ENCODE measurements at places on chromosomes 2 and 18. TPM values are rescaled to one million over a fixed set of nuclear protein-coding genes. Genes with fewer than 3 reads are reported as not detected.

DNA sequence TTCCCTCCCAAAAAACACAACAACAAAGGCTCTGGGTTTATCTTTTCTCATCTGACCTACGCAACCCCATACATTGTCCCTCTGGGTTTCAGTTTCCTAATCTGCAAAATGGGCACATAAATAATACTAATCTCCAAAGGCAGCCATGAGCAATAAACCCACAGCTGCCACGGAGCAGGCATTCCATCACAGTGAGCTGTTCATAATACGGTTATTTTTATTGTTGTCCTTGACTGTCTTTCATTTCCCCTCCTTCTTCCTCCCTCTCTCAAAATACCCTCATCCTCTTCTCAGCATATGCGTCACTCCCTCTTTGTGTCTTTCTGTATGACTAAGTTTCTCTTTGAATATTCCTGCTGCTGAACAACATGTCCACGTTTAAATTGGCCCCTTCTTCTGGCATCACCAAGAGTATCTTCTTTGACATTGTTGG lies 129.8 kb upstream of the CAB39 start:
- no peak overlapping the region for H3K4me3 ChIP-seq
- no peak for ATAC-seq
- peaks cover 8% of the 10 kb centered on the region for H3K27me3 ChIP-seq
- no peak overlapping the region for H3K27ac ChIP-seq

DNA sequence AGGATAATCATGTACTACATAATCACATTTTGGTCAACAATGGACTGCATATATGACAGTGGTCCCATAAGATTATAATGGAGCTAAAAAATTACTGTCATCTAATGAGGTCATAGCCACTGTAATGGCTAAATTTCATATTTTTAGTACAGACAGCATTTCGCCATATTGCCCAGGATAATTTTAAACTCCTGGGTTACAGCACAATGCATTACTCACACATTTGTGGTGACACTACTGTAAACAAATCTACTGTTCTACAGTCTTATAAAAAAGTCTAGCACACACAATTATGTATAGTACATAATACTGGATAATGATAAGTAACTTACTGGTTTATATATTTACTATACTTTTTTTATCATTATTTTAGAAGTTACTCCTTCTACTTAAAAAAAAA lies 12.8 kb downstream of the EIF2AK2 start:
- peaks cover 100% of the 10 kb centered on the region for H3K36me3 ChIP-seq
- no peak overlapping the region for H3K27ac ChIP-seq
- ATAC-seq: no peak
- no peak overlapping the region for H3K4me3 ChIP-seq
- H3K4me1 ChIP-seq: no peaks in the 10 kb centered on the region

GRCh38 chr18:31684279-31685096 lies at the start of gene B4GALT6:
Gene B4GALT6 (minus strand): TSS chr18:31684581. CDS start chr18:31684426, 155 bp downstream.
- peak within 1 kb of the TSS; percentile 84 for H3K27ac ChIP-seq
- no peaks in the 10 kb centered on the region for H3K36me3 ChIP-seq
- peak within 1 kb of the TSS; percentile 61 for H3K4me3 ChIP-seq
- H3K4me1 ChIP-seq: peaks cover 3% of the 10 kb centered on the region
- peak; percentile 2 for ATAC-seq
- H3K27me3 ChIP-seq: no peaks in the 10 kb centered on the region

GRCh38 chr2:50791271-50791670 lies 240.7 kb downstream of the NRXN1 start:
- no peak overlapping the region for H3K4me3 ChIP-seq
- no peaks in the 10 kb centered on the region for H3K4me1 ChIP-seq
- H3K27ac ChIP-seq: no peak overlapping the region
- no peaks in the 10 kb centered on the region for H3K27me3 ChIP-seq
- no peak for ATAC-seq
- H3K36me3 ChIP-seq: no peaks in the 10 kb centered on the region

GRCh38 chr18:45993438-45993837 lies 26.3 kb upstream of the EPG5 start:
- H3K27ac ChIP-seq: no peak overlapping the region
- H3K4me1 ChIP-seq: no peaks in the 10 kb centered on the region
- peaks cover 43% of the 10 kb centered on the region for H3K36me3 ChIP-seq
- no peak overlapping the region for H3K4me3 ChIP-seq

DNA sequence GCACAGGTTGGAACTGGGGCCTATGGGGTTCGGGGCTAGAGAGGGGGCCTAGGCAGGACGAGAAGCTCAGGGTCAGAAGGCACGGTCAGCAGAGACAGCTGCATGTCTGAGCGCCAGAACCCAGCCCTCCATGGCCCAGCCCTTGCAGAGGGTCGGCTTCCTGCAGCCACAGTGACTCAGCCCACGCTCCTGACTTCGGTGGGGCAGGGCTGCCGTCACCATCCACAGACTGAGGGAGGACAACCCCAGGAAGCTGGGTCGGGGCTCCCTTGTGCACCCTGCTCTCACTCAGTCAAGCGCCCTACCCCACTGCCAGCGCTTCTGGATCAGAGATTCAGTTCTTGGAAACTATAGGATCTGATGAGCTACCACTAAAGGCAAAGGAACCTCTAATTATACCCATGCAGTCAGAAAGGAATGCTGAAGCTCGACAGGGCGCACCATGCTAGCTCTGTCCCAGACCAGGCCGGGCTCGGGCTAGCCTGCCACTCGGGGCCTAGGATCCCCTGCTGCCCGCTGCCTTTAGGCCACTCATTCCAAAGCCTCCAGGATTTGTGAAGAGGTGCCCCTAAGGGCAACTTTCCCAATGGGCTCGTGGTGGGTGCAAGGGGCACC lies 3.0 kb downstream of the ACTR1B start:
- H3K4me1 ChIP-seq: peaks cover 40% of the 10 kb centered on the region
- H3K36me3 ChIP-seq: peaks cover 49% of the 10 kb centered on the region
- no peak overlapping the region for H3K4me3 ChIP-seq
- no peak overlapping the region for H3K27ac ChIP-seq
- no peak for ATAC-seq

The EFR3B gene
- total RNA-seq: 1.7 TPM

DNA sequence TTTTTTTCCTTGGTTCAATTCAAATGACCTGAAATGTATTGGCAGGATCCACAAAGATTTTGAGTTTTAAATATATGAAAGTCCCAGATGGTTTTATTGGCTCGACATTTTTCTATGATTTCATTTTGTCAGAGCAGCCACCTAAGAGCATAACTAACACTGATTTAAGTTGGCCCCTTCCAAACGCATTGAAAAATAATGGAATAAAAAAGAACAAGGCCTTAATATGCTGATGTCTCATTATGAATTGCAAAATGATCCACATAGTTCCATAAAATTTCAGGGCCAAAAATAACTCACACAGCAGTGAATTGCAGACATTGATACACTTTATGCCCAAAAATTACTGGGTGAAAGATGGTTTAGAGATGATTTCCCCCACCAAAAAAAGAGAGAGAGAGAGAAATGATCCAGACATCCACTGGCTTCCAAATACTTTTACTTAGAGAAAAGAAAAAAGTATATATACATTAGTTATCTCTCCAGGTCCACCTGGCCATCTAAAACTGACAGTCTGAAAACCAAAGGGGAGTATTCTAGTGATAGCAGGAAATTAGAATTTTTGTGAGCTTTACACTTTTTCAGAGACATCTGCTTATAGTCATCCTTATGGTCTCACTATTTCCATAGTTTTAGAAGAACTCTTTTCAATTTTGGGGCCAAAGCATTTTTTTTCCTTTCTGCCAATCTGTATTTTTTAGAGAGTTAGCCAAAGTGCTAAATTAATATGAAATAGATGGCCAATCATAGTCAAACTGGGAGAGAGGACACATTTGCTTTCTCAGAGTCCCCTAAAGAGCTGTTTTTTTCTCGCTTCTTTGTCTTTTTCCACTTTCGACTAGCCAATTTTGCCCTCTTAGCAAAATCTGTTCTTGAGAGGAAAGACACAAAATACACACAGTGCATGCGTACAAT lies 213.5 kb upstream of the RND3 start:
- H3K36me3 ChIP-seq: no peaks in the 10 kb centered on the region
- H3K27ac ChIP-seq: no peak overlapping the region
- no peak overlapping the region for H3K4me3 ChIP-seq
- ATAC-seq: no peak
- peaks cover 14% of the 10 kb centered on the region for H3K4me1 ChIP-seq

The NDC80 gene
- 0.54 TPM for total RNA-seq

DNA sequence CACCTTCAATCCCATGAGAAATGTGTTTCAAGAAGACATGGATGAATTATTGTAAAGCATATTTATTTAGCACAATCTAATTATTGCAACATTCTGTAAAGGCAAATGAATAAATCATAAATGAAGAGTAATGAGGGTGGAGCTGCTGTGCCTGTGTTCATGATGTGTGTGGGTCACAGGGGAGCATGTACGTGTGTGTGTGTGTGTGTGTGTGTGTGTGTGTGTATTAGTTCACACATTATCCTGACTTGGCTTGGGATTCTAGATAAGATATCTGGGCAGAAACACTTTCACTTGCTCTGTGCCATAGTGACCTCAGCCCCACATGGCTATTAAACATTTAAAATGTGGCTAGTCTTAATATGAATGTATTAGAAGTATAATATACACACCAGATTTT lies 361.8 kb downstream of the ALK start:
- no peaks in the 10 kb centered on the region for H3K4me1 ChIP-seq
- no peaks in the 10 kb centered on the region for H3K27me3 ChIP-seq
- no peak for ATAC-seq
- no peak overlapping the region for H3K4me3 ChIP-seq
- no peaks in the 10 kb centered on the region for H3K36me3 ChIP-seq

DNA sequence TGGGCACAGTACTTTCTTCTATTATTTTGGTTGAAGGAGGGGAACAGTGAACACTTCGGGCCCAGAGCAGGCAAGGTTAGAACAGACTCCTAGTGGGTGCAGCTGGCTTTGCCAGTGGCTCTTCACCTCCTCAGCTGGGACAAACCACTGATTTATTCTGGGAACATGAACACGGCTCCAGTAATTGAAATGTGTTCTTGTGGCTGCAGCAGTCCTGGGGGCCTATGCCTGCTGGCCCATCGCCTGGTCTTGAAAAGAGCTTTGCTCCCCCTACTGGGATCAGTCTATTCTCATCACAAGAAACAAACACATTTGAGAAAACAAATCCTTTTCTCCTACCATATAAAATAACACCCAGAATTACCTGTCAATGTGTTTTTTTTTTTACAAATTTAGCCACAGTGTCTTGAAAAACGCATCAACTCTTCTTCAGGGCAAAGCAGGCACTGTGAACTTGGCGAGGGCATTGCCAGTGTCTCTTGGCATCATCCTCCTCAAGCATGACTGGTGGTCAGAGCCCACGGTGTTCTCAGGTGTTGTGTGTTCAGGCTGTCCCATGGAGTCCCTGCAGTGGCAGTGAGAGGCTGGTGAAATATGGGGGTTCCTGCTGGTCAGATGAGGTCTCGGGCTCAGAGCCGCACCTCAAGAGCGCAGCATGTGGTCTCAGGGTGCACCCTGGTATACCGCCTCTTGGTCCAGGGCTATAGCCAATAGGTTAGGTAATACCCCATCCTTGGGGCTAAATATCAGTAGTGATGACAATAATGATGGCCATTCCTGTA lies 51.3 kb downstream of the RNF144A start:
- H3K4me3 ChIP-seq: no peak overlapping the region
- no peaks in the 10 kb centered on the region for H3K36me3 ChIP-seq
- no peak for ATAC-seq

The SPHKAP gene
- 0.47 TPM for total RNA-seq

DNA sequence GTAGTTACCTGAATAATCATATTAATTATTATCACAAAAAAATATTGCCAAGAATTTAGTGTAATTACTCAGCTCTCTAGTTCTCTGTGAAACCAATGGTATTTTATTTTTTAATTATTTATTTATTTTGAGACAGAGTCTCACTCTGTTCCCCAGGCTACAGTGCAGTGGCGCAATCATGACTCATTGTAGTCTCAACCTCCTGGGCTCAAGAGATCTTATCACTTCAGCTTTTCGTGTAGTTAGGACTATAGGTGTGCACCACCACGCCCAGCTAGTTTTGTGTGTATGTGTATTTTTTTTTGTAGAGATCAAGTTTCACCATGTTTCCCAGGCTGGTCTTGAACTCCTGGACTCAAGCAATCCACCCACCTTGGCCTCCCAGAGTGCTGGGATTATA lies 440.4 kb upstream of the CDH20 start:
- no peak overlapping the region for H3K4me3 ChIP-seq
- ATAC-seq: peak; percentile 51
- no peaks in the 10 kb centered on the region for H3K4me1 ChIP-seq
- H3K27me3 ChIP-seq: no peaks in the 10 kb centered on the region

DNA sequence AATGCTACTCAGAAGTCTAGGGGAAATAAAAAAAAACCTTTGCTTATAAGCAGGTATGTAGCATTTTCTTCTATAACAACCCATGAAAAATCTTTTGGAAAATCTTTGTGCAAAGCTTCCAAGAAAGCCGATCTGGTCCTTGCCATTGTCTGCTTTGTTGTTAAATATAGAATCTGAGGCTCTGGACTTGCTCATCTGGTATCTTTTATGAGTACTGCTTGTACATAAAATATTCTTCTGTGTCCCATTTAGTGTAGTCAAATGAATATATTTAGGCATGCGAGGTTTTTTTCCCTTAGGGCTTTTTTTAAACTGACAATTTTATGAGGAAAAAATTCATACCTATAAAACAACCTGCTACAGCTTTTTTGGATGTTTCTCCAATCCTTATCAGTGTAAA lies 45.0 kb upstream of the RMND5A start:
- H3K4me3 ChIP-seq: no peak overlapping the region
- H3K4me1 ChIP-seq: no peaks in the 10 kb centered on the region
- H3K27ac ChIP-seq: no peak overlapping the region
- no peaks in the 10 kb centered on the region for H3K27me3 ChIP-seq
- no peaks in the 10 kb centered on the region for H3K36me3 ChIP-seq
- ATAC-seq: no peak

DNA sequence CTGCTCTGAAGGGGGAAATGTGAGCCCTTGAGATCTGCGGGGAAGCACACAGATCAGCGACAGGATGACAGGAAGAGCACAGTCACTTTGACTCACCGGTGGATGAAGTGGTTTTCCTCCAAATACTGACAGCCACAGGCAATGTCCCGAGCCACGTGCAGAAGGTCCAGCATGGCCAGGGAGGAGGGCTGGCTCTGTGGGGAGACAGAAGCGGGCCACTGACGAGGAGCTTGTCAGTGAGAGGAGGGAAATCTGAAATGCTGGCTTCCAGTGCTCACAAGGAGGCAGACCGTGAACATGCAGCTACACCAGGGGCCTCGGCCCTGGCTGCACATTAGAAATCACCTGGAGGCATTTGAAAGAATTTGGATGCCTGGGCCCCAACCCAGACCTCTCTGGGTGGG lies 98.7 kb downstream of the CLIP4 start:
- H3K27ac ChIP-seq: no peak overlapping the region
- no peaks in the 10 kb centered on the region for H3K36me3 ChIP-seq
- no peak for ATAC-seq
- no peaks in the 10 kb centered on the region for H3K4me1 ChIP-seq

DNA sequence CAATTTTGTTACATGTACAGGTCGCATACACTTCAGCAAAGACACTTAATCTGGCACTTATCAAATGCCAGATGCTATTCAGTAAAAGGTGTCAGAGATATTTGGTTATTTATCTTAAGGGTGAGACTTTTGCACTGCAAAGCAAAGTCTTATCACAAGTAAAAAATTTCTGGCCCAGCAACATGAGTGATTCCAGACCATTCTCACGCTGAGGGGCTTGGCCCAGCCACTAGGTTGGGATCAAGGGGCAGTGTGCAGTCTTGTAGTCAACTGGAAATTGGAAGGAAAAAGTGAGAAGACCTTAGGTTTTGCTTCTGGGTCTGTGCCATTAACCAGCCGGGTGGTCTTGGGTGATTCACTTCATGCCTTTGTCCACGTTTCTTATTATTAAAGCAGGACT lies 181.6 kb downstream of the RNF144A start:
- ATAC-seq: no peak
- H3K36me3 ChIP-seq: no peaks in the 10 kb centered on the region
- H3K4me3 ChIP-seq: no peak overlapping the region
- peaks cover 6% of the 10 kb centered on the region for H3K27me3 ChIP-seq
- H3K27ac ChIP-seq: no peak overlapping the region
- H3K4me1 ChIP-seq: peaks cover 9% of the 10 kb centered on the region

The TXNDC9 gene
- total RNA-seq: 32.1 TPM
